ENCODE measurements at places on chromosomes 16 and 17.

GRCh38 chr17:49570540-49571242 is 5.0 kb upstream of the NXPH3 start:
- no peak for DNase-seq

DNA sequence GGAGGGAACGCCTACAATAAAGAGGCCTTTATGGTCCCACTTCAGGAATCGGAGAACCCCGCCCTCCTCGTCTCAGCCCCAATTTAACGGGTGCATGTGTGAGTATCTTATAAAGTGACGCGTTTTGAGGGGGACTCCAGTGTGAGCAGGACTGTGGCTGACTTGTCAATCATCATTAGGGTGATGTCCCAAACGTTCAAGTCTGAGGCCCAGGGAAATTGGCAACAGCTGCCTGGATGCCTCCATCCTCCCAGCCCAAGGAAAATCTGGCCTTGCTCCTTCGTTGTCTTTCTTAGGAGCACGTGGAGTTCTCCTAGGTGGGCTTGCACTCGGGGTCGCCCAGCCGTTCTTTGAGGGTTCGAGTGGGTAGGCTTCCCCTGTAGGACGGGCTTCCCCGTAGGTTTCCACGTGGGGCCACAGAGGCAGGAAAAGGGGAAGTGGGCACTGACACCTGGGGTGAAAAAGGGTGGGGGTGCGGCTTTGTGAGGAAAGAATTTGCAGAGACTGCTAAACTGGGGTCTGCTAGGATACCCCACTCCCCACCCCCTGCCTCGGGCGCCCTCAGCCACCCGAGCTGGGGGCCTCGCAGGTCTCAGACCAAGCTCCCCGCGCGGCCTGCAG is 561 bp upstream of the HERPUD1 start:
- DNase-seq = no peak

- no peak for DNase-seq
Measured at GRCh38 chr17:41549596-41550039, 21.5 kb upstream of the KRT19 start.

- DNase-seq = no peak
Measured at GRCh38 chr17:57091186-57091618, 6.2 kb downstream of the AKAP1 start.

DNA sequence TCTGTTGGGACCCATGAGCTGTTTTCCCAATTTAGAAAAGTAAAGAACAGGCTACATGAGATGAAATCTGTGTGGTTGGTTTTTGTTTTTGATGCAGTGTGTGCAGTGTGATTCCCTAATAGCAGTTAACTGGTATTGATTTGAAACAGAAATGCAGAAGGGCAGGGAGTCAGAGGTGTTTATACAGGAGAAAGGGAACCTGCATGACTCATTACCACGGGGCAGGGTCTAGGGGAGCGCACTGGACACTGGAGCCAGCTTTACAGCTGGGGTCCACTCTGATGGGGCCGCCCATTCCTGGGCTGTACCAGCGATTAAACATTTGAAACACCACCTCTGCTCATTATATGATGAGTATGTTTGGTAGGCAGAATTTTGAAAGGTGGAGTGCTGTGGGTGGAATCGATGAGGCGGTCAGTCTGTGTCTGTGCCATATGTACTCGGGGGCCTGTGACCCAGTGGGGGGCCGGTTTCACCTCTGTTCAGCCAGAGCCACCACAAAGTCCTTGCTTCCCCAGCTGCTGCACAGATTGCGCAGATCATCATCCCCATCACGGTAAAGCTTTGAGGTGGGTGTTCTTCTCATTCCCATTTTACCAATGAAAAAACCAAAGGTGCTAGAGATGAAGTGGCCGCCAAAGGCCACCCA is 142.5 kb downstream of the CMIP start:
- no peak for DNase-seq

GRCh38 chr16:72266836-72267235 is 94.9 kb upstream of the PMFBP1 start:
- no peak for DNase-seq

- DNase-seq = no peak
Measured at GRCh38 chr17:66543526-66543925, 241.1 kb downstream of the PRKCA start.

GRCh38 chr17:37384560-37385149 is 8.9 kb downstream of the C17orf78 start:
- DNase-seq = no peak

DNA sequence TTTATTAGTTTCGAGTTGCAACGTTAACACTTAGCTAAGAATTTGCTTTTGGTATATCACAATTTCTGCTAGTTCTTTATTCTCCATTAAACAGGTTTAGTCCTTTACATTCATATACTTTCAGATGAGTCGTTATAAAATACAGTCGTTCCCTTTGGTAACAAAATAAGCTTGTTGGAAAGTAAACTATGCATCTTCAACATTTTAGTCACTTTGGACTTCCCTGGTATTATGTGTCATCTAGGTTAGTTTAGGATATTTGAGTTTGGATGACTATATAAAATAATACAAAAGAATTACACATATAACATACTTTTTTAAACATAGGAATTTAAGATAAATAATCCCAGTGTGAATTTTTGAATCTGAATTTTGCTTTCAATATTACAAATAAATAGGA is 351.5 kb downstream of the BCAS3 start:
- no peak for DNase-seq

DNA sequence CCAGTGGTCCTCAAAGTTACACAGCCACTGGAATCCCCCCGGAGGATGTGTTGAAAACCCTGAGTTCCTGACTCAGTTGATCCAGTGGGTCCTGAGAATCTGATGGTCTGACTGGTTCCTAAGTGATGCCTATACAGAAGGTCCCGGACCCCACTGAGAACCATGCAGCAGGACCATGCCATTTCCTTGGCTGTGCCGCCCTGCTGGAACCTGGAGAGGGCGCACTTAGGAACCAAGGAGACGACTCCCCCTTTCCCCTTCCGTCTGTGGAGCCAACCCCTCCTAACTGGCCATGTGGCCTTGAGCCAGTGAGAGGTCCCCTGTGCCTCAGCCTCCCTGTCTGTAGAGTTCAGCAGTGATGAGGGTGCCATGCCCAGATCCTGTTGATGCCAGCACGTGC is 22.0 kb downstream of the C16orf74 start:
- no peak for DNase-seq

GRCh38 chr16:57540387-57540786 is 2.1 kb upstream of the ADGRG5 start:
- DNase-seq = no peak

DNA sequence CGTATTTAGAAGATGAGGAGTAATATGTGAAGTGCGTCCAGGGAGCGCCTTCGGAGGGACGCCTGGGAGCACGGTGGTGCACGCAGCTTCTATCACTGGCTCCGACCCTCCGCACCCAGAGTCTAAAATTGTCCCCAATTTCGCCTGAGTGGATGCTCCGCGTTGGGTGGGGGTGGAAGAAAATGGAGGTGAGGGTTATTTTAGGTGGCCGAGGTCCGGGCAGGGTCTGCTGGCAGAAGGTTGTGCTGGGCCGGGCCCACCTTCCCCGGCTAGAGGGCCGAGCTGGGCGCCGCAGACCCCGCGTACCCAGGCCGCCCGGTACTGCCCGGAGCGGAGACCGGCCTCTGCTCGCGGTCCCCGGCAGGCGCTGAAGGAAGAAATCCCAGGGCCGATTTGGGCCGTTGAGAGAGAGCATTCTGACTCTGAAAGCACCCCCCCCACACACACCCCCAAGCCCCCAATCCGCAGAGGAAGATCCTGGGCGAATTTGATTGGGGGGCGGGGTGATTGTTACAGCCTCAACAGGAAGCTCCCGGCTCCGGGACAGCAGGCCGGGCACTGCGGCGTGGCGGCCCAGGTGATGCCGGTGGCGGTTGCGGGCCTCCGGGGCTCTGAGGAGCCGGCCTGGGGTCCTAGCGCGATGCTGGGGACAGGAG is 3.0 kb downstream of the BAHCC1 start:
- no peak for DNase-seq

- DNase-seq = no peak
Measured at GRCh38 chr17:62741290-62741689, 66.8 kb downstream of the MARCHF10 start.

GRCh38 chr17:82230609-82231311 is 1.9 kb downstream of the SLC16A3 start:
- DNase-seq = no peak

DNA sequence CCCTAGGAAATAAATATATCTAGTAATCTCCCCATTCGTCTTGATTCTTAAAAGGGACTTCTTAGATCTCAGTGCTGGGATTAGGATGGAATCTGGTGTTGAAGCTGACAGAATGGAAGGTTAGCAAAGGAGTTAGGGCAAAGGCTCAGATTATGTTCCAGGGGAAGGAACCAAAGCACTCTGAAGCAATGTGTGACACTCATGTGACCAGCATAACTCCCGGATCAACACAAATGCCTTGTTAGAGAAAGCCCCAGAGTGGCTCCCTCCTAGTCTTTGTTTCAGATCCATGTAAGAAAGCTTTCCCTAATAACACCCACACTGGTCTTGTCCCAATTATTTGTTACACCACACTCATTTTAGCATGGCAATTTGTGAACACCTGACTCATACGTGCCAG is 62.6 kb upstream of the ERN1 start:
- no peak for DNase-seq

GRCh38 chr16:71565812-71566700 is 10.8 kb downstream of the TAT start:
- DNase-seq = no peak

DNA sequence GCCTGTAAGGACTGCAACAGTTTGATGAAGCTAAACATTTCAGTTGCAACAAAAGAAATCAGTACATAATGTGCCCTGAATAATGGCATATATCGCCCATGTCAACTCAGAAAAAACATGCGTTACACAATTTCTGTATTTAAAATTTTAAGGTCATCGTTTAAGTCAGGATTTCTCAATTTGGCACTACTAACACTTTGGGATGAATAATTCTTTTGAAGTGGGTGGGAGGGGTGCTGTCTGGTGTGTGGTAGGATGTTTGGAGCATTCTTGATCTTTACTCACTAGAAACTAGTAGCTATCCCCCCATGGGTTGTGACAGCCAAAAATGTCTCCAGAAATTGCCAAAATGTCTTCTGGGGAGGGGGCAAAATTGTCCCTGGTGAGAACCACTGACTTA is 50.7 kb upstream of the CNTNAP4 start:
- no peak for DNase-seq

DNA sequence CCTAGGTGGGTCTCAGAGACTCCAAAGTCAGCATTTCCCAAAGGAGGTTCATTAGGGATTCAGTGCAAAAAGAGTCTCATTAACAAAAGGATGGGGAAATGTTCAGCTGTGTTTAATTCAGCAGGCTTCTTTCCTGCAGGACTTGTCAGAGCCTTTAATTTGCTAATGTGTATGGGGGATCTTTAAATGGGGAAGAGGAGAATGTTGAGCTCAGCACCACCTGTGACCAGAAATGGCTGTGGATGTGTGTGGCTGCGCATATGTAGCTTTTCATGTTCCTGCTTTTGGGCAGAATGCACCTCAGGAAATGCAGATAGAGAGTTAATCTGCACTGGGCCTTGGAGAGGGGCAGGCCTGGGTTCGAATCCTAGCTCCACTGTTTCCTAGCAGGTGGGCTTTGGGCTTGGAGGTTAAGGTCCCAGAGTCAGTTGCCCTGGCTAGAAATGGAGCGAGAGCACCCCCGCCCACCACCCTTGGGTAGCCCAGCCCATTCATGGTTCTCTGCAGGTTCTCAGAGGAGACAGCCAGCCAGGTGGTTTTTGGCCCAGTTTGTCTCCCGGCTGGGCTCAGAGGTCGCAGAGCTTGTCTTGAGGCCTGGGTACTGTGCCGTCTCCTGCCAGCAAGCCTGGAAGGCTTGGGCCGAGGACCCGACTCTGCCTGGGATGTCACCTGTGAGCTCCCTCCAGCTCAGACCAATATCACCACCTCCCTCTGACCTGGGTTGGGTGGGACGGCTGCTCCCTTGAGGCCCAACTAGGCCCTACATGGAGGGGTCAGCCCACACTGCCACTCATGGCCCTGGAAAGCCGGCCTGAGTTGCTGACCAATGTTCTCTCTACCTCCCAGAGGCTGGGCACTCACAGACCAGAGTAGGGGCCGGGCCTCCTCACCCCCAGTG is 9.3 kb downstream of the ADCY7 start:
- no peak for DNase-seq

DNA sequence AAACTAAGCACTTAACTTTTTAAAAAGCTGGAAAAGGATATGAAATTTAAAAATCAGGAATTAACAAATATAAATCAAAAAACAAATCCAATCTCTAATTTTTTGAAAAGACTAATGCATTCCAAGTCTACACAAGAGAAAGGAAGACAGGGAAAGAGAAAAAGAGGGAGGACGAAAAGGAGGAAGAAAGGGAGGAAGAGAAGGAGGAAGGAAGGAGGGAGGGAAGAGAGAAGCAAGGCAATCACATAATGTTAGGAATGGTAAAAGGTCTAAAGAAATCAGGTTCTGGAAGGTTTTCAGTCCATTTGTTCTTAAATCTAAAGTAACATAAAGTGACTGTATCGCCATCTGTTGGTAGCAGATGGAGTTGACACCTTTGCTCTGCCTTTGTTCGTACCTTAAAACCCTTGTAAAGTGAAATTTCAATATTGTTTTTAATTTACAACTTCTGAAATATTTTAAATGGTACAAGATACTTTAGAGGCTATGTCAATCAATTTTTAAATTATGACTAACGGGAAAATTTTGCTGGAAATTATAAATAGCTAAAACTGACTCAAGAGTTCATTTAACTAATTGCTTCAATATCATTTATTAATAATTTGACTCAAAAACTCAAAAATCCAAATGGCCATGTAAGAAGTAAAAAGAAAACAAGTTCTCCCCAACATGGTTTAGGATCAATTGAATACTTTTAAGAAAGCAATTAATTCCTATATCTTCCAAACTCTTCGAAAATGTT is 20.4 kb upstream of the CDYL2 start:
- no peak for DNase-seq

DNA sequence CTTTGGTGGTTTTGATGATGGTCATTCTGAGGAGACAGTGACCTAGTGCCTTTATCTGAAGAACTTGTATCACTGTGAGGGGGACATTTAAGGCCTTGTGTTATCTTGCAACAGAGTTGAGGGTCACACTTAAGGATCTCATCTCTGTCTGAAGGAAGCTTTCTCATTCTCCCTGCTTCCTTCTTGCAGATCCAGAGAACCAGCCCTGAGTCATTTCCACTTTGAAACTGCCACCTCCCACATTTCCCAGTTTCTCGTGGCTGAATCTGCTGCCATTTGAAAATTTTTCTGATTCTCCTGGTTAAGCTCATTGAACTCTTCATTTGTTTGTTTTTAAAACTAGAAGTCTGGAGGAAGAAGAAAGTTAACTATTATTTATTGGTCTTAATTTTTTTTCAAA is 190.2 kb upstream of the CDH11 start:
- no peak for DNase-seq

GRCh38 chr17:32388613-32389459 is 38.9 kb downstream of the ZNF207 start:
- no peak for DNase-seq

GRCh38 chr16:77327717-77328116 is 107.1 kb downstream of the ADAMTS18 start:
- no peak for DNase-seq

DNA sequence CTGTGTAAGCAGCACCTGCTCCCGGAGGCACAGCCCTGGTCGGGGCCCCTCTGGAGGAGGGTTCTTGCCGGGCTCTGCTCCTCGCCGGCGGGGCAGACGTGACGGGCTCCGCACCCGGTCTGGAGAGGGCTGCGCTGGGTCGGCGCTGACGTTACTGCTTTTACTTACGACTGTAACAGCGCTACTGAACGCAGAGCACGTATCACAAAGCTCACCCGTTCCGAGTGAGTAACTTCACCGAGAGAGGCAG is 1.3 kb upstream of the RAB40C start:
- no peak for DNase-seq

- DNase-seq = no peak
Measured at GRCh38 chr17:17109907-17110306, 67.7 kb downstream of the MPRIP start.

- DNase-seq = no peak
Measured at GRCh38 chr16:56108724-56109123, 82.6 kb upstream of the GNAO1 start.

- DNase-seq = no peak
Measured at GRCh38 chr17:38685491-38685890, 10.7 kb upstream of the EPOP start.

Data from activated CD8-positive, alpha-beta memory T cell treated with anti-CD3 and anti-CD28 coated beads for 48 hours (primary cell).